ENCODE measurements at places on chromosomes 11 and 22.

DNA sequence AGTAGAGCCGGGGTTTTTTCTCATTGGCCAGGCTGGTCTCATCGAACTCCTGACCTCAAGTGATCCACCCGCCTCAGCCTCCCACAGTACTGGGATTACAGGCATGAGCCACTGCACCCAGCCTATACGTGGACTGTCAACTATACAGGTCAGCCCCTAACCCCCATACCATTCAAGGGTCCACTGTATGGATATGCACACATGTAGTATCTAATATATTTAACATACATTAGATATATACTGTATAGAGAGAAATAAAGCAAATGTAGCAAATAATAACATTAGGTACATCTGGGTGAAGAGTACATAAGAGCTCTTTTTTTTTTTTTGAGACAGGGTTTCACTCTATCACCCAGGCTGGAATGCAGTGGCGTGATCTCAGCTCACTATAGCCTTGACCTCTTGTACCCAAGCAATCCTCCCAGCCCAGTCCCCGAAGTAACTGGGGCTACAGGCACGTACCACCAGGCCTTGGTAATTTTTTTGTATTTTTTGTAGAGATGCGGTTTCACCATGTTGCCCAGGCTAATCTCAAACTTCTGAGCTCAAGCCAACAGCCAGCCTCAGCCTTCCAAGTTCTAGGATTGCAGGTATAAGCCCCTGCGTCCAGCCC lies 1.5 kb upstream of the ATP5MGL start:
- DNase-seq, result no peak

GRCh38 chr11:57306940-57307565 lies 17.7 kb downstream of the TNKS1BP1 start:
- DNase-seq, result no peak

DNA sequence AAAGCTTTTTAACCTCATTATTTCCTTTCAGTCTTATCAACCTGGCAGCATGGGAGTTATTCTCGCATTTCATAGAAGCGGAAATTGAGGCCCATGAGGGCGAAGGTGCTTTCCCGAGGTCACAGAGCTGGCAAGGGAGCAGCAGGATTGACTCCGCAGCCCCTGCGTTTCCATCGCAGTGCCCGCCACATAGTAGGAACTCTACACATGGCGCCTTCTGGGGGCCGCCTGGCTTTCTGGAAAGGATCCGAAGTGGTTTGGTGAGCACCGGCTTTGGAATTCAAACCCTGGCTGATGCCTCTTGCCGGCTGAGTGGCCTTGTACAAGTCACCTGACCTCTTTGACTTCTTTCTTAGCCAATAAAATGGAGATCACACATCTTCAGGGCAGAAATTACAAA lies 93.4 kb downstream of the CEP164 start:
- no peak for DNase-seq

GRCh38 chr11:101436511-101437142 lies 147.2 kb downstream of the TRPC6 start:
- DNase-seq, result no peak

DNA sequence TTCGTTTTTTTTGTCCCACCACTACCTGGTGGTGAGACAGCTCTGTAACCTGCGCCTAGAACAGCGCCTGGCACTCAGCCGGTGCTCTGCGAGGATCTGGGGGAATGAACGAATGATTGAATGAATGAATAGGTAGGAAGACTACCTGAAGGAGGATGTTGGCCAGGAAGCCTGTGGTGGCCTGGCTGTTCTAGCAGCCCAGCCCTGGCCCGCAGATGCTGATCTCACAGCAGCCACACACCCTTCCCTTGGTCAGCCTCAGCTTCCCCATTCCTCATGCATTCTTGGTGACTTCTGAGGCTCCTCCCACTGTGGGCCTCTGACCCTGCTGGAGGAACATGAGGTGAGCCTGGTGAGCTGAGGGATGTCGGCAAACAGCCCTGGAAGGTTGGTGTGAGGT lies 3.7 kb downstream of the TRPM5 start:
- DNase-seq, result no peak

DNA sequence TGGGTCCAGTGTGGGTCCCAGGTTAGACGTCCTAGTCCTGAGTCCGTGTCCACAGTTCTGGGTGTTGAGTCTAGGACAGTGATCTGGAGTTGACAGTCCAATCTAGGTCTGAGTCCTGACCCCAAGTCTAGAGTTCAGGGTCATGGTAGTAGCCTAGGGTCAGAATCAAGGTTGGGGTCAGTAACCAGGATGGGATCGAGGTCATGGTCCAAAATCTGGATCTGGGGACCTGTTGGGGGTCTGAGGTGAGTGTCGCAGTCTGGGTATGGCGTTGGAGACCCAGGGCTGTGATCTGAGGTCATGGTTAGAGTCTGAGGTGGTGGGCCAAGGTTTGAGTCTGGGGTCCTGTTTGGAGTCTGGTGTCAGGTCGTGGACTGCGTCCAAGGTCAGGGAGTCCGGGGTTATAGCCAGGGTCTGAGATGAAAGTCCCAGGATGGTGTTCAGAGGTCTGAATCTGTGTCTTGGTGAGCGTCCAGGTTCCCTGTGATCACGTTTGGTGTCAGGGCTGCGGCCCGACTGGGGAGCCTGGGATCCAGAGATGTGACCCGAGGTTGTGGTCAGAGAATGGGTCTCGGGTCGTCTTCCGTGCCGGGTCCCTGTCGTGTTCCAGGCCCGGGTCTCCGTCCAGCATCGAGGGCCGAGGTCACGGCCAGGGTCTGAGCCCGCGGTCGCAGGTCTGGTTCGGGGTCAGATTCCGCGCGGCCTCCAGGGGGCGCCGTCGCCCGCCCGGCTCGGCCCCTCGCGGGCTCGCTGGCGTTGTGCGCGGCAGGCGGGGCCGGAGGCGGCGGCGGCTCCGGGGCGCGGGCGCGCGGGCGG lies 432 bp upstream of the GRK2 start:
- DNase-seq, result no peak

All from NCI-H524 treated with DMSO at 0.1 percent for 48 hours (cell line).